ENCODE measurements at places on chromosomes 16 and 17.

DNA sequence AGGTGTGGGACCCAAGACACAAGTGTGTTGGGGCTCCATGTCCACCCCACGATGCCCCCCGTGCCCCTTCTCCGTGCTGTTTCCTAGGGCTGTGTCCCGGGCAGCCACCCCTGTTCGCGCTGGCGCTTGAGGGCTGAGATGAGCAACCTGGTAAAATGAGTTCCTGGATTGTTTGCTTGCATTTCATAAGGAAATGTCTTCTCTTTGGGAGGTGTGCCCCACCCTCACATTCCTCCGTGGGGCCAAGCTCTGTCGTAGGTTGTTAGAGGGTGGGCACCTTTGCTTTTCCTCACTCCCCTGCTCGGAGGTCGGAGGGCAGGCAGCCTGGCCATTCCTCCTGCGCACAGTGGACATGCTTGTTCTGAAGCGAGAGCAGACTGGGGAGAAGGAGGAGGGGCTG is 171.3 kb upstream of the CHMP6 start:
- no peak for DNase-seq

DNA sequence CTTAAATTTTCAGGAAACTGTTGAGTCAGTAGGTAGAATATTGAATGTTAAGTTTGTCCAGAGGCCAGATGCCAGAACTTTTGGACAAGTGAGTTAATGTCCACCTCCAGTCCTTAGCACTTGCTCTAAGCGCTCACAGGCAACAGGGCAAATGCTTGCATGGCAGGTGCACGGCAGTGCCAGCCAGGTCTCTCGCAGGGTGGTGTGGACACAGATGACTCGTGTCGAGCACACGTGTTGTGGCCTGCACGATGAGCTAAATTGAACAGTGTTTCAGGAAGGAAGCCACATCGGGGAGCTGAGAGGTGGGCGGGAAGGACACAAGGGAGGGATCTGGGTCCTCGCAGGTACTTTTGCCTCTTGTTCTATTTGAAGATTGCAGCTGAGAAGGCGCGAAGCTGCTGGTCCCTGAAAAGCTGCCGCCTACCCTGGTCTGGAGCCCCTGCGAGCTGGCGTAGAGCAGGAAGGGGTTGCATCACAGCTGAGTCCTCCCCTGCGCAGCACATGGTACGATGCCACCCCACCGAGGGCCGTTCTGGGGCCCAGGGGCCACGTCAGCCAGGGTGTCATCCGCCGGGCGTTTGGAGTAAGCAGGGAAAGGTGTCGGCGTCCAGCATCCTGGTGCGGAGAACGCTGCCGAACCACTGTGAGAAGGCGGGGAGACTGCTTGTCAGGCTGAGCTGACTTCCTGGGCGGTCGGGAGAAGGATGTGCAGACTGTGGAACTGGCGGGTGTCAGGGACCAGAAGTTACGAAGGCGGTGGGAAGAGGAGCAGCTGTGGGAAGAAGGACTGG is 6.3 kb downstream of the RAB40C start:
- DNase-seq: no peak

DNA sequence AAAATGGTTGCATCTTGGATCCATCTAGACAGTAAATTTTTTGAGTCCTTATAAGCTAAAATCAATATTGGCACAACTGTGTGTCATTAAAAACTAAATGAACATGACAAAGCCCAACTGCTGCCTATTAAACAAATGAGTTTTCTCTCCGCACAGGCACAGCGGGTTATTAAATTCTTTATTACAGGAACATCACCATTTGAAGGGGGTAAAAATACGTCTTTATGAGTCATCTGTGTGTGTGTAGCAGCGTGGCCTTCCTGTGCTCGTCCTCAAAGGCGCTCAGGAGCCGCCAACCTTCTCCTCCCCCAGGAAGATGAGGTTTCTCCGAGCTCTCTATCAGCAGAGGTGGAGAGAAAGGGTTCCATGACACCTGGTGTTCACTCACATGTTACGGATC is 62.6 kb upstream of the SDK2 start:
- DNase-seq: no peak

- DNase-seq: no peak
Observed at GRCh38 chr16:65318590-65319257, 196.9 kb upstream of the CDH11 start.

- DNase-seq: no peak
Observed at GRCh38 chr16:66476328-66477027, 49.4 kb downstream of the BEAN1 start.

- DNase-seq: no peak
Observed at GRCh38 chr16:56279132-56279531, 87.8 kb downstream of the GNAO1 start.

DNA sequence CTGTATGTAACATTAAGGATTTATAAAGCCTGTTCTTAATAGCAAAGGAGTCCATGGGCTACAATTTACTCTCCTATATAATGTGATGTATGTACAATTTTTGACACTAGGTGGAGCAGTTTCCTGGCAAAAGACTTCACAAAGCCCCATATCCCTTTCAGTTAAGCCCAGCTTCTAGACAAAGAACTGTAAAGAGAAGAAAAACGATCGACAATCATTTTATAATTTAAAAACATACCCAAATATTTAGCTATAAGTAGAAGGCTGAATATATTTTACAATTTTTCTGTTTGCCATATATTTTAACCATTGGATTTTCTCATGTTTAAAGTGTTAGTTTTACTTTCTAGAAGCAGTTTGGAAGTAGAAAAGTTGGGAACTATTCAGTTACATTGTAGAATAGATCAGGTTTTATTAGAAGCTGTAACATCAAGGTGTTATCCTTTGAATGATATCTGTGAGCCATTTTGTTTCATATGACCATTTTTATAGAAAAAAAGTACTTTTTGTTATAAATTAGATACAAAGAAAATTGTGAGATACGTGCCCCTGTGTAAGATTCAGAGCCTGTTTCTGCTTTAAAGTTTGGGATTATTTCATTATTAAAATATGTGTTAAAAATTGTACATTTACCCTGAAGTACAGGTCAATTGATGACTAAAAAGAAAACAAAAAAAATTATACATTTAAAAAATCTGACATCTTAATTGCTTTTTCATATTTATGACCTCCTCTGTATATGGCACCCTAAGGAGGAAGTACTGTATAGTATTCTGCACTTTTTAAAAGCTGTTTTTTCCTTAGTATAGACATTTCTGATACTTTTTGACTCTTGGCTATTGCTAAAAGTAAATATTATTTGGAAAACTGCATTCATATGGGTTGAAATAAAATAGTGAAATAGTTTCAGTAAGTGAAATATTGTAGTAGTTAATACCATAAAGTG is 46.3 kb downstream of the VMP1 start:
- DNase-seq: peak; percentile 70

GRCh38 chr17:72624652-72625051 is 467.8 kb downstream of the SLC39A11 start:
- DNase-seq: no peak

GRCh38 chr17:12917399-12917798 is 100.4 kb downstream of the ELAC2 start:
- no peak for DNase-seq
